Mesangial cell (primary cell): ENCODE measurements at places on chromosomes 12 and 14. TPM values are rescaled to one million over a fixed set of nuclear protein-coding genes. Genes with fewer than 3 reads are reported as not detected.

The NPFF gene
- 1.5 TPM in 1 of 2 replicates, not detected in the other for total RNA-seq

The MIP gene
- total RNA-seq = 0.98 TPM in 1 of 2 replicates, not detected in the other

The ADSS1 gene
- total RNA-seq = 0.16 and 3.8 TPM in 2 replicates

The CELA1 gene
- not detected in 2 replicates for total RNA-seq

The KLRG1 gene
- total RNA-seq = 1.4 TPM in 1 of 2 replicates, not detected in the other

The PRPH gene
- total RNA-seq = 1.5 TPM in 1 of 2 replicates, not detected in the other

The C3AR1 gene
- 0.13 and 0.16 TPM in 2 replicates for total RNA-seq

The ACOT6 gene
- not detected in 2 replicates for total RNA-seq

The EIF5 gene
- total RNA-seq = 148 and 215 TPM in 2 replicates

The R3HDM2 gene
- total RNA-seq = 15.5 and 37.5 TPM in 2 replicates

The TNFRSF1A gene
- total RNA-seq = 219 and 360 TPM in 2 replicates

The FAM181A gene
- not detected in 2 replicates for total RNA-seq

The GPX2 gene
- not detected in 2 replicates for total RNA-seq

The ACACB gene
- total RNA-seq = 1.6 and 2.7 TPM in 2 replicates

The GPRC5D gene
- total RNA-seq = 0.13 TPM in 1 of 2 replicates, not detected in the other

The MTA1 gene
- 66.6 and 77.6 TPM in 2 replicates for total RNA-seq

The BMAL2 gene
- total RNA-seq = 9.3 and 26.9 TPM in 2 replicates

The NGB gene
- total RNA-seq = not detected in 2 replicates

The RBM19 gene
- 23.2 and 24.3 TPM in 2 replicates for total RNA-seq

The PLCZ1 gene
- total RNA-seq = not detected in 2 replicates

The SLCO1A2 gene
- not detected in 2 replicates for total RNA-seq

The DENR gene
- total RNA-seq = 21.9 and 31.1 TPM in 2 replicates

The TPPP2 gene
- total RNA-seq = not detected in 2 replicates

The PRIMA1 gene
- not detected in 2 replicates for total RNA-seq
